ENCODE measurements at places on chromosomes 5 and 9.

DNA sequence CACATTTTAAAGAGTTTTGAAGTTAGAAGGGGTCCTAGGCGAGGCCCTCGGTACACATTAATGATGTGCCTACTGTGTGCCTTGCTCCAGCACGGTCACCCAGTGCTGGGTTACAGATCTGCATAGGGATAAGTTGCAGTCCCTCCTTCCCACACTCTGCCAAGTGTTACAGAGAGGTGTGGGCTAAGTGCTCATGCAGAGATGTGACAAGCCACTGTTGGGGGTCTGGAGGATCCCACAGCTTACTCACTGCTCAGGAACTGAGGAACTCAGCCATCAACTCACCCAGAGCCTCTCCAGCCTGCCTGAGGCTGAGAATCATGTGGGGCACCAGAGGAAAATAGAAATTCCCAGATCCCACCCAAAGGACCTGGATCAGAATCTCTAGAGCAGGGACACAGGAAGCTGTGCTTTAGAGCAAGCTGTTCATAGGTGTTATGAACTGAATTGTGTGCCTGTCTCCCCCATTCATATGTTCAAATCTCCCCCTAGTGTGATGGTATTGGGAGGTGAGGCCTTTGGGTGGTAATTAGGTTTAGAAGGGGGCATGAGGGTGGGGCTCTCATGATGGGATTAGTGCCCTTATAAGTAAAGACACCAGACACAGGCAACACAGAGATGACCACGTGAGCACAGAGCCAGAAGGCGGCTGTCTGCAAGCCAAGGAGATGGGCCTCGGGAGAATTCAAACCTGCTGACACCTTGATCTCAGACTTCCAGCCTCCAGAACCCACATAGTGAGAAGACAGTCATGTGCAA is 164.1 kb downstream of the HSD17B3 start:
- DNase-seq = no peak

DNA sequence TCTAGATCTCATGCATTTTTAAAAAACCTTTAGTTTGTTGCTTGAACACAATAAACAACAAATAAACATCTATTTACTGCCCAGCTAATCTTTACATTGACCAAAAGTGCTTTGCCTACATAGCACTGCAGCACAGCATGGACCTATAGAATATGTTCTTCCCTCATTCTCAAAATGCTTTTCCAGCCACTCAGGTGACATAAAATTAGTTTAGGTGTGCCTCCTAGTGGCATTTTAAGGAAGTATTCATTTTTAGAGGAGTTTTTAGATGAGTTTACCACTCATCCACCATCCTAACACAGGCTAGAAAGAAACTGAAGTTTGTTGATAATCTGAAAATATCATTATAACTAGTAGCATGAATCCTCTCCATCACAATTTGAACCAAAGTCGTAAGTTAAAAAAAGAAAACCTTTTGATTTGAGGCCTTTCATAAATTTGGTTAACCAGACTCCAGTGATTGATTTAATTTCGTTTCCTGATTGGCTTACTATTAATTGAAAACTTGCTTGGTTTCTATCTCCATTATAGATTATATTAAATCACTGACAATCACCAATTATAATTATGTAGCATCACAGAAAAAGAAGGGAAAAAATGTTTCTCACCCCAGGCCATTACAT is 12.6 kb downstream of the PLGRKT start:
- DNase-seq = no peak

GRCh38 chr5:10649666-10650380 is 86.0 kb downstream of the ANKRD33B start:
- DNase-seq = no peak

DNA sequence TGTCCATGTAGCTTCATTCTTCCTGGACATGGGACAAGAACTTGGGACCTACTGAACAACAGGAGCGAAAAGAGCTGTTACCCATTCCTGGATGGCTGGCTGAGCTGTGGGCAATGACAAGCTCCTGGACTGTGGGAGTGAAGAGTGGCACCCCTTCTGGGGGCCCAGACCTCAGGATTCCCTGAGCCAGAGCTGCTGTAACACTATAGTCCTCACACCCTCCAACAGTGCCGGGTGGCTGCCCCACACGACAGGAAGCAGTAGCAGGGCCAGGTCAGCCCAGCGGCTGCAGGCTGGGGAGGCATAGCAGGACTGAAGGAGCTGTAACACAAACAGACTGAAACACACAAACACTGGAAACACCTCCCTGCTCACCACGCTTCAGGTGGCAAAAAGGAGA is 169.7 kb upstream of the IRX2 start:
- DNase-seq = no peak

DNA sequence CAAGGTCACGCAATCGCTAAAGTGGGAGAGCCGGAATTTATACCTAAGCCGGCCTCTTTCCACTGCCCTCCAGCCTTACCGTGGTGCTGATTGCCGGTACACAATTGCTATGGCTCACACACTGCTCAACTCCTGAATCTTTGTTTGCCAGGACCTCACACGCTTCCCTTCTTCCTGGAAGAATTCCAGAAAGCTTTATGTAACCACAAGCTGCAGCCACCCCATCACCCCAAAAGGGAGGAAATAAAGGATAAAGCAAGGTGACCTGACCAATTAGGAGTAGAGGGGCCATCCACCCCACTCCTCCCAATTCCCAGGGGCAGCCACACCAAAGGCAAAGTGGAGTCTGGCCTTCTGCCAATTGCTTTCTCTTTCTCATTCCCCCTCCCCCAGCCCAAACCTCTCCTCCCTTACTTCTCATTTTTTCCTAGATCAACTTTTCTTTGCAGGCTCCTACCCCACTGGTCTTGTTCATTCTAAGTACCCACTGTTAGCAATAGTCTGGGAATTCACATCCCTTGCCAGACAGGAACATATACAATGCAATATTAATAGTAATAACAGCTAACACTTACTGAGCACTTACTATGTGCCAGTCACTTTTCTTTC is 18.0 kb upstream of the CDC23 start:
- no peak for DNase-seq

- DNase-seq = no peak
Observed at GRCh38 chr5:41176952-41177351, 36.4 kb downstream of the C6 start.

GRCh38 chr5:38289457-38289856 is 31.1 kb downstream of the EGFLAM start:
- DNase-seq = no peak

- peak; percentile 21 for DNase-seq
Observed at GRCh38 chr9:14993061-14993800, 83.0 kb upstream of the FREM1 start.

DNA sequence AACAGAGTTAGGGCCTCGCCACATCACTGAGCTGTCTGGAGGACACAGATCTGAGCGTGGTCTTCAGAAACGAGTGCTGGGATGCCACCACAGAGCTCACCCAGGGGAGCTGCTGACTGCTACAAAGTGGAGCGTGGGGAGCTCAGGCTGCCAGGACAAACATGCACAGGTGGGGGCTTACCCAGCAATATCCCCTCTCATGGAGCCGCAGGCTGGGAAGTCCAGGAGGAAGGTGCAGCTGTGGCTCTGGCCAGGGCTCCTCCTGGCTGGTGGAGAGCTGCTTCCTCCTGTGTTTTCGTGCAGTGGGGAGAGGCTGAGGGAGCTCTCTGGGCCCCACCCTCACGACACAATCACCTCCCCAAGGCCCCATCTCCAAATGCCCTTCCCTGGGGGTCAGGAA is 368.6 kb upstream of the IRX4 start:
- no peak for DNase-seq

DNA sequence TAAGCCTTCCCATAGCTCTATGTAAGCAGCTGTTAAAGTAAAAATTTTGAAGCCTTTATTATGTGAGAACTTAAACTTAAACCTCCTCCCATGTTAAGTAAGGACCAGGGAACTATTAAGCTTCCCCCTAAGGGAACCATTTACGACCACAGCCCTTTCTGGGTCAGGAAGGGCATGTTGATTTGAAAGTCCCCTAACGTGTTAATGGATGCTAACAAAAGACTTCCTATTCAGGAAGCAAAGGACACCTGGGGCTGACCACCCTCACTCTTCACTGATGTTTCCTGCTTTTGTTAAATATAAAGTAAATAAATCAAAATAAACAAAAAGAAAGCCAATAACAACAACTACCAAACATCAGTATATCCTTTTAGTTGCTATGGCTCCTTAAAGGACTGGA is 170.6 kb upstream of the RFX3 start:
- no peak for DNase-seq

GRCh38 chr5:23613566-23613965 is 106.2 kb downstream of the PRDM9 start:
- DNase-seq = no peak

- DNase-seq = no peak
Observed at GRCh38 chr5:62829604-62829986, 251.0 kb downstream of the LRRC70 start.

- DNase-seq = peak; percentile 55
Observed at GRCh38 chr5:169581580-169582227, 1.9 kb upstream of the SPDL1 start.

DNA sequence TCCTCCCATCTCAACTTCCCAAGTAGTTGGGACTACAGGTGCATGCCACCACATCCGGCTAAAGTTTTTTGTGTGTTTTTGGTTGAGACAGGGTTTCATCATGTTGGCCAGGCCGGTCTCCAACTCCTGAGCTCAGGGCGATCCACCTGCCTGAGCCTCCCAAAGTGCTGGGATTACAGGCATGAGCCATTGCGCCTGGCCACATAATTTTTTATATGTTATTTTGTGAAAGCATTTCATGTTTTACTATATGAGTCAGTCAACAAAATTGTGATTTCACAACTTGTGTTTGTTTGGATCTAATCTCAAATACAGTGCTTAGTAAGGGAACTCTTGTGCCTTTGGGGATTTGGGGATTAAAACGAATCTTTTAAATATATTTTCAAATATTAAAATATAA is 20.0 kb upstream of the FAM120AOS start:
- DNase-seq = no peak

DNA sequence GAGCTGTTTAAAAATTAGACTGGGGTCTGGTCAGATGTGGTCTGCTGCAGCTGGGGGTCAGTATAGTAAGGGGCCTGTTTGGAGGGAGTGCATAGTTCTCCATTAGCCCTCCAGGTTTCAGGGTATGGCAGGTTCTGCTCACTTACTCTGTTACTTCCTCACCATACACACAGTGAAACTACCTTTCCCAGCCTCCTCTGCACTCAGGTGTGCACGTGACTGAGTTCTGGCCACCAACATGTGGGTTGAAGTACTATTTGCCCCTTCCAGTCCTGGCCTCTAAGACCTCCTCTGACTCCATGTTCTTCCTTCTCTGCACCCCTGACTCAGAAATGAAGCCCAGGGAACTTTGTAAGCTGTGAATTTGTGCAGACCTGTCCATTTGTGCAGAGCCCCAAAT is 190.5 kb upstream of the CLINT1 start:
- no peak for DNase-seq

- DNase-seq = no peak
Observed at GRCh38 chr5:74736759-74737158, 30.2 kb downstream of the GFM2 start.

DNA sequence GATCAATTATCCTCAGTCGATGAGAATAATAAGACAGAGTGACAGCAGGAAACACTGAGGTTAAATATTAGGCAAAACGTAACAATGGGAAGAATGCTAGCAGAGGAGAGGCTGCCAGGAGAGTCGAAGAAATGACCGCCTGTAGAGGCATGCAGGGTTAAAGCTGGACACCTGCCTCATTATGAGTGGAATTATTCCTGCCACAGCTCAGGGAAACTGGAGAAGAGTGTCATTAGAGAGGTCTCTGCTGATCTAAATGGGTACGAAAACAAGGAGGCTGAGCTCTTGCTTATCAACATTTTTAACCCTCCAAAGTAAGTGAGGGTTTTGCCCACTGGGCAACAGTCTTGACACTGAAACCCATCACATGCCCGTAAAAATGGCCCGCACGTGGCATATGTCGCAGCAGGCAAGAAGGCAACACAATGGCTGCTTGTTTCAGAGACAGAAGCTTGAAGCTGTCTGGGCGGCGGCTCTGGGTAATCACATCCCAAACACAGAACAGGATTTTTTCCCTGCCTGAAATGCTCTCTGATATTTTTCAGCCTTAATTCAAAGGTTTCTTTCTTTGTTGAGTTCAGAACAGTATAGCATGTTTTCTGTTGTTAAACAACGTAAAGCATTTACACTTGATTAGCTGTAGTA is 118.7 kb downstream of the MED27 start:
- DNase-seq = no peak

- DNase-seq = no peak
Observed at GRCh38 chr5:157188270-157188669, 7.6 kb downstream of the ITK start.

- peak; percentile 42 for DNase-seq
Observed at GRCh38 chr5:56617998-56618397, 197.4 kb upstream of the MAP3K1 start.

GRCh38 chr5:93721511-93721910 is 19.9 kb downstream of the POU5F2 start:
- DNase-seq = no peak

DNA sequence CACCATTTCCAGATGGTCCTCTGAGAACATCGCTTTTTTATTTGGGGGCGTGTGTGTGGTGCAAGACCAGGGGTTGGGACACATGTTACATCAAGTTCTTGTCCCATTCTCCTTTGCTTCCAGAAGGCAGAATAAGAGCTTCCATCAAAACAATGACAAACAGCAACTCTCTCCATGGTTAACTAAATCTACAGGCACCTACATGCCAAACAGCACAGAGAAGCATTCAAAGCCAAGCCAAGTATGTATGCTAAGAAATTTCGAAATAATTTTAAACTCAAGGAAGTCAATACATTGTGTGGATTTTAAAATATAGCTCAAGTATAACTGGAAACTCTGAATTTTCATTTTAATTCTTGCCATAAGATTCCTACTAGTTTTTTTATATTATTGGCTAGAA is 105.6 kb downstream of the SEC61B start:
- no peak for DNase-seq

DNA sequence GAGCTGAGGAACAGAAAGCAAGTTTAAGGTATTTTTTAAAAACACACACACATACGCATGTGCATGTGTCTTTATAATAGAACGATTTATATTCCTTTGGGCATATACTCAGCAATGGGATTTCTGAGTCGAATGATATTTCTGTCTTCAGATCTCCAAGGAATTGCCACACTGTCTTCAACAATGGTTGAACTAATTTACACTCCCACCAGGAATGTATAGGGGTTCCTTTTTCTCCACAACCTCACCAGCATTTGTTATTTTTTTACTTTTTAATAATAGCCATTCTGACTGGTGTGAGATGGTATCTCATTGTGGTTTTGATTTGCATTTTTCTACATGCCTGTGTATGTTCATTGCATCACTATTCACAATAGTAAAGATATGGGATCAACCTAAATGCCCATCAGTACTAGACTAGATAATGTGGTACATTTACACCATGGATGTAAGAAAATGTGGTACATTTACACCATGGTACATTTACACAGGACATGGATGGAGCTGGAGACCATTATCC is 60.3 kb upstream of the MAP3K1 start:
- no peak for DNase-seq

GRCh38 chr5:132074772-132075718 is 1.5 kb downstream of the CSF2 start:
- no peak for DNase-seq

GRCh38 chr9:128505414-128505765 is 871 bp downstream of the GLE1 start:
- no peak for DNase-seq
